Caudate nucleus (tissue), 63 donors: ENCODE measurements at places on chromosomes 11 and 22.

- no peak for DNase-seq
These were observed 2.4 kb upstream of the THRSP start for GRCh38 chr11:78061088-78061920.

GRCh38 chr11:104792861-104793260 is 105.4 kb downstream of the CASP12 start:
- DNase-seq: no peak

DNA sequence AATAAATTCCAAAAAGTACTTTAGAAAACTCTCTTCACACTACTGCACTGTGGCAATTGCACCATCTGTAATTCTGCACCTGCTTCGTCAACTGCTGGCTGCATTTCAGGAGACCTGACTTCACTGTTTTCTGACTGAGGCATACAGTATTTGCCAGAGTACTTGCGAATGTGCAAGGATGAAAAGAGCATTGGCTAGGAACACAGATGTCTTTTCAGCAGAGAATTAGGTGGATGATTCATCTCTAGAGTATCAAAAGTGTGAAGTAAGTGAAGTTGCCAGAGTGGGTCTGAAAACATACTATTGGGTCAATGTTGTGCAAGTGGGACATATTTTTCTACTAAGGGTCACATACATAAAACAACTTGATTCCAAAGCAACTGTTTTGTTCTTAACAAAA is 427.5 kb upstream of the CCDC90B start:
- DNase-seq: no peak

DNA sequence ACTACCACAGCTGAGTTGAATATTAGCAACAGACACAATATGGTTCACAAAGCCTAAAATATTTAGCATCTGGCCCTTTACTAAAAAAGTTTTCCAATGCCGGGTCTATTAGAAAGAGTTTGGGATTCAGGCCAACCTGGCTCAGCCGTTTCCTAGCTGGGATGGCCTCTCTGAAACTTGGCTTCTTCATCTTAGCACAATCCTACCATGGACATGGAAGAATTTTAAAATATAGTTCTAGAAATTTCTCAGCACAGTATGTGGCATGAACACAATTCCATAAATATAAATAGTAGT is 103.8 kb downstream of the RRAS2 start:
- DNase-seq: no peak

- DNase-seq: no peak
These were observed 24.8 kb downstream of the MRPL16 start for GRCh38 chr11:59785818-59786217.

GRCh38 chr11:12478743-12479142 is 101.4 kb downstream of the PARVA start:
- no peak for DNase-seq

GRCh38 chr11:1289211-1289935 is 20.1 kb downstream of the TOLLIP start:
- no peak for DNase-seq

- DNase-seq: no peak
These were observed 133.0 kb upstream of the CSNK2A3 start for GRCh38 chr11:11486002-11486401.

DNA sequence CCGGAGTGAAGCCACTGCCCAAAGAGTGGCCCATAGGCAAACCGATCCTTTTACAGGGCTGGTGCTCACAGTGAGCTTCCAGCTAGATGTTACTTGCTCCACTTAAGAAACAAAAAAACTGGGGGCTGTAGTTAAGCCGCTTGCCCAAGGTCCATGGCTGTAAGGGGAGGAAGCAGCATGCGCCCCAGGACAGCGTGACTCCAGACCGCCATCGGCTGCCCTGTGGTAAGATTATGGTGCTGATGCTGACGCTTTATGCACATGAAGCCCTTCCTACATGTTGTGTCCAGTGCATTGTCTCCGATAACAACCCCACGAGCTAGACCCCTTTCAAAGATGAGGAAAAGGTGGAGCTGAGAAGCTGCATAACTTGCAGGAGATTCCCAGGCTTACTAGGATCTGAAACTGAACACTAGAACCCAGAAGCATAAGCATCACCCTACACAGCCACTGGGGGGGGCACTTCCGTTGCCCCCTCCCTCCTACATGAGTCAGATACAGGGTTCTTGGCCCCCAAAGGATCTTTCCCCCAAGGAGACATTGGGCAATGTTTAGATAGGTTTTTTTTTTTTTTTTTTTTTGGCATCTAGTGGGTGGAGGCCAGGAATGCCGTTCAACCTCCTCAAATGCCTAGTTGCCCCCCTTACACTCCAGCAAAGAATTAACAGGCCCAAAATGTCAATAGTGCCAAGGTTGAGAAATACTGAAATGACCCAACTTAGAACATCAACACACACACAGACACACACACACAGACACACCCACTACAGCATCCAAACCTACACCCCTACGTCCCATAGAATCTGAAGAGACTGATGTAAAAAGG is 53.9 kb downstream of the MN1 start:
- DNase-seq: no peak

DNA sequence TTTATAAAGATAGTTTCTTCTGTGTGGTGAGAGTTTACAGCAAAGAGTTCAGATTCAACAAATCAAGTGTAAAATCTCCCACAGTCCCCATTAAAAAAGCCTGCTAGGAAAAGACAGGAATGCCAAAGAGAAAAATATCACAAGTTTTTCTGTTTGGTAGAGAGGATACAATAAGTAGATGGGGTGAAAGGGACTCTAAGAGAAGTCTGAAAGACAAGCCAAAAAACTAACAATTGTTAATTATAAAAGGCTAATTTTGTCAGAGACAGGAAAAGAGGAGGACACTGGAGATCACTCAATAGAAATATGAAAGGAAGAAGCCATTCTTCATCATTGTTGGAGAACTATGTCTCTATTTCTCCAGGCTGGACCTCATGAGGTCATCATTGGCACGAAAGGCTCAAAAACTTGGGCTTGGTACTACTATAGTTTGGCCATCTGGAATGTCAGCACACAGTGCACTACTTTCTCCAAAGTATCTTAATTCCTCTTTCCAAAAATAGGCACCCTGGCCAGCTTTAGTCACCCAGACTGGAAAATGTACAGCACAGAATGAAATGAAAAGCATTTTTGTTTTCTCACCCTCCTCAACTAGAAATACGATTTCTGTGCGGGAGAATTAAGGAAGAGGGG is 531 bp upstream of the SOX6 start:
- DNase-seq: no peak

GRCh38 chr11:128330203-128330602 is 257.2 kb downstream of the ETS1 start:
- no peak for DNase-seq

GRCh38 chr11:111225881-111226280 is 19.6 kb upstream of the POU2AF2 start:
- DNase-seq: no peak

DNA sequence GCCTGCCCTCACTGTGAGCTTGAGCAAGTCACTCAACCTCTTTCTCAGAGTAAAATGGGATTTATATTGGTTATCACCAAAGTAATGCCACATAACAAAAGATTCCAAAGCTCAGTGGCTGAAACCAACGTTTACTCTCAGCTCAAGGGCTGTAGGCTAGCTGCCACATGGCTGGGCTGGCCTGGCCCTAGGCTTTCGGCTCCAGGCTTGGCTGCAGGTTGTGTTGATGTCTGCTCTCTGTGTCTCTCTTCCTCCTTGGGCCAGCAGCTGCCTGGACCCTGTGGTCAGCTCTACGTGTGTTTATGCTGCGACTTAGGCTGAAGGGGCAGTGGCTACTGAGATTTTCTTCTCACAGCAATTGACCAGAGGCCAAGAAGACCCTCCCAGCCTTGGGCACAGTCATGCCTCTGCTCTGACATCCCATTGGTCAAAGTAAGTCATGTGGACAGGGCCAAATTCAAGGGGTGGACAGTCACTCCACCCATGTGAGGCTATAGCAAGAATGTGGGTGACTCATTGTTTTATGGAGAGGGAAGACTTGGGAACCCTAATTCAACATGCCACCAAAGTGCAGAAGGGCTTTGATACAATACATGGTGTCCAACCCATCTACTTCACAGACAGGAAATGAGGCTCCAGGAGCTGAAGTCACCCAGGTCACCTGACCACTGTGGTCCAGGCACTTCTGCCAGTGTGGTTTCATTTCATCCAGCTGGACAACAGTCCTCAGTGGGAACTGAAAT is 90.6 kb downstream of the TSPAN18 start:
- DNase-seq: no peak

DNA sequence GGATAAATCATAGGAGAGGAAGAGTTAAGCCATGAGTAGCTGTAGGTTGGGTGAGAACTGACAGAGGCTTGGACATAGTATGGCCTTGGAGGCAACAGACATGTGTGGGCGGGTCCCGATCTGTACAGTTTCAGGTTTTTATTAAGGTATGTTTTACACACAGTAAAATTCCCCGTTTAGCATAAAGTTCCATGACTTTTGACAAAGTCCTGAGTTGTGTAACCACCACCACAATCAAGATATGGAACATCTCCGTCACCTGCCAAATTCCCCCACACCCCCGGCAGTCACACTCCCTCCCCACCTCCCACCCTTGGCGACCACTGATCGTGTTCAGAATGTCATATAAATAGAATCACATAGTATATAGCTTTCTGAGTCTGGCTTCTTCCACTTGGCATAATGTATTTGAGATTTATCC is 68.1 kb downstream of the GRIK4 start:
- DNase-seq: no peak

GRCh38 chr11:35344681-35345574 is 74.4 kb downstream of the SLC1A2 start:
- no peak for DNase-seq

DNA sequence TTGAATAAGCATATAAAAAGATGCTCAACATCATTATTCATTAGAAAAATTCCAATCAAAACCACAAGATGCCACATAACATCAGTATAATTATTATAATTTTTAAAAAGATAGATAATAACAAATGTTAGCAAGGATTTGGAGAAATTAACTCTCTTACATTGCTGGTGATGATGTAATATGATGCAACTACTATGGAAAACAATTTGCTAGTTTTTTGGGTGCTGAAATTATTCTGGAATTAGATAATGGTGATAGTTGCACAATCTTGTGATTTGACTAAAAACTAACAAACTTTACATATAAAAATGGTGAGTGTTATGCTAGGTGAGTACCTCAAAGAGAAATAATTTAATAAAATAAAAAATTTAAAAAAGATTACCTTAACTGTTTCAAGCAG is 412.2 kb downstream of the LRRC4C start:
- DNase-seq: no peak

DNA sequence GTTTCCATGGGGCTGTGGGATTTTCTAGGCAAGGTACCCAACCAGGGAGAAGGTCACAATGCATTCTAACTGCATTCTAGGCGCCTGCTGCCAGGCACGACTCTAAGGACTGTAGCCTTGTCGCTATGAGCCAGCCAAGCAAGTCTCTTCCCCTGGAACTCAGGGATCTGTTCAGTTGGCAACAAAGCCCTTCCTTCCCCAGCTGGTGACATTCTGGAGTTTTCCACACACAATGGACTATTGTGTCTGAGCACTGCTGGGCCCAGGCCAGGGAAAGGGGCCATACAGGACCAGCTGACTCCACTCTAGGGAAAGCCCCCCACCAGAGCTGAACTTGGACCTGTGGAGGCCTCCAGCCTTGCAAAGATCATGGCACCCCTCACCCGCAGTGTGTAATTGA is 116.8 kb downstream of the RRAS2 start:
- no peak for DNase-seq
